Suppressor macrophage treated with lipopolysaccharide for 1 hour (primary cell): ENCODE measurements at places on chromosomes 1 and 21.
A peak's percentile ranks its signal among the peaks of the same experiment; 100 is the strongest.

GRCh38 chr1:32063261-32063681, 9.5 kb upstream of the TMEM39B start:
- peak; percentile 35 for DNase-seq

DNA sequence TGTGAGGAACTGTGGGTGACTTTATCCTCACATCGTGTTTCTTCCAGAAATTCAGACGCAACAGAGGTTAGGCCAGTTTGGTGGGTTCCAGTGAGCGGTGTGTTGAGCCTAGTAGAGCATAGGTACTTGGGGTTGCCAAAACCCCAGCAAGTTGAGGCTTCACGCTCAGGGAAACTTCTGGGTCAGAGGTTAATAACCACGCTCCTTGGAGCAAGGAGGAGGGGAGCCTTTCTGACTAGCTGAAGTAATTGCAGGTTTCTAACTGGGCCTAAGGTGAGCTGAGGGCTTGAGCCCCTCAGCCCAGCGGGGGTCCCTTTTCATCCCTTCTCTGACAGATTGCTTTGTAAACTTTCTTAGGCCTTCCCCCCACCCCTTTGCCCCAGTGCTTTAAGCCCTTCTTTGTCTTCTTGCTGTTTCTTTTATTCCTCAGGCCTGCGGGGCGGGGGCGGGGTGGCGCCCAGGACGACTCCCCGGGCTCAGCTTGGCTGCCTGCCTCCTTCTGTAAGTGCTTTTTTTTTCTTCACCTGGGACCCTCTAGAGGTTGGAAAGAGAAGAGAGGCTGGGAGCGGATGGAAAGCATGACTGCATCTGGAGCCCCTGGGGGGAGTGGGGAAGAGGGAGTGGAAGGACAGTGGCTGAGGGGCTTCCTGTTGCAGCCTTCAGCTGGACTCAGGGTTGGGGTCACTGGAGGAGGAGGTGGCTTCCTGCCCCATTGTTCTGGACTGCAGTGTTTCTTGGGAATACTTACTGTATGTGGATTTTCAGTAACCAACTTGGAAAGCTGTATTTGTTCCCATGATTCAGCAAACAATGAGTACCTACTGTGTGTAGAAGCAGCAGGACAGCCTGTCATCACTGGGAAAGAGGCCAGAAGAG, 1.3 kb upstream of the ZNF436 start:
- no peak for DNase-seq

DNA sequence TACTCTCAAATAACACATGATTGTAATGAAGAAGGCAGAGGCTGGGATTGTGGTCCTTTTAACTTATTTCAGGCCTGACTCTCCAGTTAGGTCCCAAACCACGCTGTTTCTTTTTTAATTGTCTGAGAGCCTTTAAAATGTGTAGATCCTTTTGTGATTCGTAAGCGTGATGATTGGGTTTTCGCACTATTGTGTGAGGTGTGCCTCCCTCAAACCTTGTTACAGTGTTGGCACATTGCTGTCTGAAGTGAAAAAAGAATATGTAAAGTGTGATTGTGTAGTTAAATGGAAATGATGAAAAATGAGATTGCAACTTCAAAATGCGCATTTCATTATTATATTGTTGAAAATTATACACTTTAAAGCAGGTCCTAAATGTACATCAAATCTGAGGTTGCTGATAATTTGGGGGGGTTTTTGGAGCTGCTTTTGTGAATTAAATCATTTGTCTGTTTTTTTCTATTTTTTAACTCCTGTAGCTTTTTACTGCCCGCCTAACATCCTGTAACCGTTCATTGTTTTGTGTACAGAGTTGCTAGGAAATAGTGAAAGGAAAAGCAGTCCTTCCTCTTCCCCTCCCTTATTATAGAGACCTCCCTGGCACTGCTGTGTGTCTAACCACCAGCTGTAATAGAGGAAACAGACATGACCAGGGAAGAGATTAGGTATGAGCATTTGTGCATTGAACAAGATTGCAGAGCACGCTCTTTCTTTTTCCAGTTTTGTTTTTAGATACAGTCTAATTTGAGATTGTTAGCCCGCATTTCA, 43.3 kb downstream of the IARS2 start:
- no peak for DNase-seq

DNA sequence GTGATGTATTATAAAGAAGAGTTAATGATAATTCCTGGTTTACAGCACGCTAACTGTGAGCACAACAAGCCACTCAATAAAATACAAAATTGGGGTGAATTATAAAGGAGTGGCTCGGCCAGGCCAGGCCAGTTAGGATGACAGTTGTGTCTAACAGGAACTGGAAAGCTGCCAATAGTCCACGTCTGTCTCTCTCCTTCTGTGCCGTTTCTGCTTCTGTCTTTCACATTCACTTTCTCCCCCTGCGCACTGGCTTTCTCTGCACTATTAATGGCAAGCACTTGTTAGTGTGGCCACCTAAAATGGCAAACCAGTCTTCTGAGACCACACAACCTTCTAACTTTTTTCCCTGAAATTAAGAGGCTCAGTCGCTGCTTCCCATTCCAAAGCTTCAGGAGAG, 394.3 kb downstream of the NTNG1 start:
- peak; percentile 64 for DNase-seq

GRCh38 chr21:43024439-43025136, 50.2 kb downstream of the PKNOX1 start:
- DNase-seq, result no peak

DNA sequence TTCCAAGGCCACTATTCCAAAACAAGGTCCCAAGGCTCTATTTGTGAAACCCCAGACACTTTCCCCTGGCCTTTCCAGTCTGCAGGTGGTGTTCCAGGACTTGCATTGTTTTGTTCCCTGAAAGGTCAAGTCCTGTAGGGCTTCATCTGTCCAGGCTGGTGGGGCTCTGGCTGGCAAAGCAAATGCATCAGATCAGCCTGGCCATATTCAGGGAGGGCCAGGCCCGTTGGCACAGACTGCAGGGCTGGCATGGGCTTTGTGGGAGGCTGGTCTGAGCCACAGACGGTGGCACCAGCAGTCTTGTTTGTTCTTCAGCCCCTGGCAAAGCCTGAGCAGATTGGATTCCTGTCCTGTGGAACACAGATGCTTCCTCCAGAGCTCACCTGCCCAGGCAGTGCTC, 93.0 kb downstream of the SPATA46 start:
- no peak for DNase-seq

DNA sequence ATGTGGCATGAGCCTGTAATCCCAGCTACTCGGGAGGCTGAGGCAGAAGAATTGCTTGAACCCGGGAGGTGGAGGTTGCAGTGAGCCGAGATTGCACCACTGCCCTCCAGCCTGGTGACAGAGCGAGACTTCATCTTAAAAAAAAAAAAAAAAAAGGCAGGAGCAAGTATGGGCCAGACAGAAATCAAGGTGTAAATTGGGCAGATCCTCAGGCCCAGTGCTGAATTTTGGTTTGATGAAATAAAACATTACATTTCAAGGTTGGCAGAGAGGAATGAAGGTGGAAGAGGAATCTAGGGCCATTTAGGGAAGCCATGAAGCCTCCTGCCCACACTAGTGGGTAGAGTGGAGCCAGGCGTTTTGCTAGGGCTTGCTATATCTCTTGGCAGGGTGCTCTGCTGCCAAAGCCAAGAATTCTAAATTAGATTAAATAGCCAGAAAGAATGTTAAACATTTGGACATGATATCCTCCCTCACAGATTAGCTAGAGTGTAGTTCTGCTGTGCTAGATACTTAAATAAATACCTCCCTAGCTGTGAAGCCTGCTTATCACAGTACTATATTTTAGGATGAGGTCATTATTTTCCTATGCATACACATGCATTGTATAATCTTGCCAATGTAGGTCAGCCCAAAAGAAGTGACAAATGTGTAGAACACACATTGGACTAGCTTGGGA, 16.6 kb upstream of the LGALS8 start:
- DNase-seq, result no peak

GRCh38 chr1:237975903-237976302, 85.2 kb upstream of the ZP4 start:
- no peak for DNase-seq
